Fibroblast of the conjunctiva (primary cell): ENCODE measurements at places on chromosomes 3 and 15.

DNA sequence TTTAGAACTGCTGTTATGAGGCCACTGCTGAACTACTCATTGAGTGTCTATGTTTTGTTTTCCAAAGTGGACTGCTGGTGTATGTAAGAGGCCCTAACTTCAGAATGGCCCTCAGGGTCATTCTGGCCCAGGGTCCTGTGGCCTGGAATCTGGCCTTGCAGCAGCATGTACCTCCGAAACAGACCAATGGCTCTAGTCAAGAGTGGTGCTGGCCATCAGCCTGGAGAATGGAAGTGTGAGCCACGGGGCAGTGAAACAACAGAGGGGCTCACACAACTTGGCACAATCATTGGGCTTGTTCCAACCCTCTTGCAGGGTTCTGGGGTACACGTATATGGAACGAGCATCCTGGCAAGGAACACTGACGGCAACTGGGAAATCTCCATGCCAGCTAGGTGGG is 40.5 kb downstream of the SCN5A start:
- DNase-seq = no peak

DNA sequence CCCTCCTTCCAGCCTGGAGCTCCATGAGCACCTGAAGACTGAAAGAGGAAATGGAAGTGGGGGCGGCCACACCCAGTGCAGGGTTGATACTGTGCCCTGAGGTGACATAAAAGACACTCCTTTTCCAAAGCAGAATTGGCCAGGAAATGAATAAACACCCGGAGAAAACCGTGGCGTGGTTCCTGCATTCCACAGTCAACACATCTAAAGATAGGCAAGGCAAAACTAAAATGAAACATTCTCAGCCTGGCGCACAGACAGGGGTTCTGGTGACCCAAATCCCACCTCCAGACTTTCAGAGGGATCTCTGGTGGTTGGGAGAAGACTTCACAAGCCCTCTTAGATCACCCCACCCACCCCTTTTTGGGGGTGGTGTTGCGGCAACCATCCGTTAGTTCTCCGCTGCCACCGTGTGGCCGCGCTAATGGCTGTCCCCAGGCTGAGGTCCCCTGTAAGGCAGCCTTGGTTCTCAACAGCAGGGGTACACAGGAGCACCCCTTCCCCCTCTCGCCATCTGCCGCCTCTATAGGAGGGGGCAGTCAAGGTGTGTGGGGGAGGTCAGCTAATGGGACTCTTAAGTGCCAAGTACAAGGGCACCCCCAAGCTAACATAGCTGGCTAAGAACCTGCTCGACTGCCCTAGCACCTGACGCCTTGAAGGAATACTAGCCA is 2.5 kb upstream of the MST1R start:
- no peak for DNase-seq

DNA sequence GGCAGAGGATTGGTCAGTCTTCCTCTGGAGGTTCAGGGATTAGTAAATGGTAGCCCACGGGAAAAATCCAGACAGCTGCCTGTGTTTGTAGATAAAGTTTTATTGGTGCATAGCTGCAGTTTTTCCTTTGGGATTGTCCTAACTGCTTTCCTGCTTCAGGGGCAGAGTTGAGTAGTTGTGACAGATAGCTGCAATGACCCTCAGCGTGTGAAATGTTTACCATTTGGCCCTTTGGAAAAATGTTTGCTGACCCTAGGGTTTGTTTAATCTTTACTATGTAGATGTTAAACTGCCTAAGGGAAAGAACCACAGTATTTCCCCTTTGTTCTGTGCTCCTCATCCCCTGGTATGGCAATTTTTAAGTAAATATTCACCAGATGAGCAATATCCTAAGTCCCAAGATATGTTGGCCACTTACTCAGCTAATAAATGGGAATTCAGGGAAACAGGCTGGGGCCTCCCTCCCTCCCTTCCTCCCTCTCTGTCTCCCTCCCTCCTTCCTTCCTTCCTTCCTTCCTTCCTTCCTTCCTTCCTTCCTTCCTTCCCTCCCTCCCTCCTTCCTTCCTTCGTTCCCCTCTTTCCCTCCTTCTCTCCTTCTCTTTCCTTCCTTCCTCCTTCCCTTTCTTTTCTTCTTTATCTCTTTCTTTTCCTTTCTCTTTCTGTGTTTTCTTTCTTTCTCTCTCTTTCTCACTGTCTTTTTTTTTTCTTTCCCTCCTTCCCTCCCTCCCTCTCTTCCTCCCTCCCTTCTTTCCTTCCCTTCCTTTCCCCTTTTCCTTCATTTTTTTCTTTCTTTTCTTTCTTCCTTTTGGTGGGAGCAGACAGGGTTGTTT is 234.6 kb upstream of the BHLHE40 start:
- DNase-seq = no peak

- no peak for DNase-seq
Measured at GRCh38 chr3:169666376-169667165, 3.1 kb upstream of the MECOM start.

DNA sequence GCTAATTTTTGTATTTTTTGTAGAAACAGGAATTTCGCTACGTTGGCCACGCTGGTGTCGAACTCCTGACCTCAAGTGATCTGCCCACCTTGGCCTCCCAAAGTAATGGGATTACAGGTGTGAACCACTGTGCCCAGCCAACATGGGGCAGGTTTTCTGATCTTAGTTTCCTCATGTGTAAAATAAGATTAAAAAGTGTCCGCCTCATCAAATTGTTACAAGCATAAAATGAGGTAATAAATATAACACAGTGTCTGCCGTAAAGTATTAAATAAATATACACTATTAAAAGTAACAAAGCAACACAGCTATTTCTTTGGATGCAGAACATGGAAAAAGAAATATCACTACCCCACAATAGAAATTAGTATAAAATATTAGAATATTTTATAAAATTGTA is 16.4 kb upstream of the COMMD2 start:
- no peak for DNase-seq
